ENCODE measurements at places on chromosomes 5 and 9.

GRCh38 chr9:99387431-99387830 lies 165.3 kb downstream of the SEC61B start:
- DNase-seq: no peak

GRCh38 chr9:127979333-127980059 lies 1.3 kb downstream of the EEIG1 start:
- peak; percentile 65 for DNase-seq

DNA sequence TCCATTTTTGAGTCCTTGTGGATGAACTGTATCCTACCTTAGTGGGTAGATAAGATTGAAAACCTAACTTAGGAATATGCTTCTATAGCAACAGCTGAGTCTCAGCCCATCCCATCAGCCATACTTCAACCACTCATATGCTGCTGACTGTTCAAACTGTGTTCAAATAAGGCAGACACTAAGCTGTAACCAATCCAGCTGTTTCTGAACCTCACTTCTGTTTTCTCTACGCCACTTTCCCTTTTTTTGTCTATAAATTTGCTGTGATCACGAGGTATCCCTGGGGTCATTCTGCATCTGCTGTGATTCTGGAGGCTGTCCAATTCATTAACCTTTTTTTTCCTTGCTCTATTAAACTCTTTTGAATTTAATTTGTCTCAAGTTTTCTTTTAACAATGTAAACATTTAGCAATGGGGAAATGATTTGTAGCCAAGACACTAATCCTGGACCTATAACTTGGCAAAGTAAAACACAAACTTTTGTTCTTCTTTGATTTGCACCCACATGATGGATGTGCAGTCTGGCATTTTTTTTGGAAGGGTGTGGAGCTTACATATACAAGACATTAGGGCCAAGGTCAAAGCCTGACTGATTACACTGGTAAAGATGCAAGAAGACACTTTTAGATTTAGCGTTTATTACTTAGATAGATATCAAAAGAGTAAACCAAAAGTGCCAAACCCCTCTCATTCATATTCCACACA lies 14.9 kb upstream of the SCGB3A2 start:
- no peak for DNase-seq

GRCh38 chr9:72065076-72065475 lies 4.7 kb upstream of the C9orf57 start:
- no peak for DNase-seq

- DNase-seq: no peak
These were observed 68.4 kb downstream of the SCAI start for GRCh38 chr9:125074976-125075375.

GRCh38 chr9:104923289-104923688 lies 4.7 kb downstream of the ABCA1 start:
- no peak for DNase-seq

DNA sequence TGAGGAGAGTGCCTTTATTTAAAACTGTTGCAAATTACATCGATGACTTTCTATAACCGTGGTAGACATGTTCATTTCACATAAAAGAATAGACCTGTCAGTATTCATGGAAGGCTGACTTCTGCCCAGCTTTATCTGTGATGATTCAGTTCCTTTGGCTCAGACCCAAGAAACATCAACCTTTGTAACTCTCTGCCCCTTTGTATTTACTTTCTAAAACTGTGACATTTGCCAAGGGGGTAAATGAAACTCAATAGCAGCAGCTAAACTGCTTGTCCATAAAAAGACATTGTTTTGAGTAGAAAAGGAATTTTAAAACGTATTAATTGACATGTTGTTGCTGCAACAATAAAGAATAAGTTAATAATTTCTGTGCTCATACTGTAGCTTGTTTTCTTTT lies 137.8 kb upstream of the ANKH start:
- no peak for DNase-seq

GRCh38 chr9:77166193-77166592 lies 11.1 kb upstream of the VPS13A start:
- no peak for DNase-seq

- no peak for DNase-seq
These were observed 7.9 kb downstream of the SLC6A3 start for GRCh38 chr5:1437226-1437829.

DNA sequence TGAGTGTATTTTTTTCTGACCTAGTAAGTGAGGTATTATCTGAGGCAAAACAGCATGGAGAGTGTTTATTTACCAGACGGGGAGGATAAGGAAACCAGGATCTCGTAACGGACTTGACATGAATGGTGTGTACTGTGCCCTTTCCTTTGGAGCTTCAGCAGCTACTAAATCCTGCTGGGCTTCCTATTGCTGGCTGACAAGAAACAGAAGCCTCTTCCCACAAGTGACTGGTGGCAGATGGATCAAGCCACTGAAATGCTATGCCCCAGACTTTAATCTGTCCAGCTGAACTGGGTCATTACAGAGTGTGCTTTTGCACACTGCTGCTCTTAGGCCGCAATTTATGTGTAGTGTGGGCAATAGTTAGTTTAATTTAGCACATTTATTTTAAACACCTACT lies 162.7 kb upstream of the MRPS30 start:
- DNase-seq: no peak

DNA sequence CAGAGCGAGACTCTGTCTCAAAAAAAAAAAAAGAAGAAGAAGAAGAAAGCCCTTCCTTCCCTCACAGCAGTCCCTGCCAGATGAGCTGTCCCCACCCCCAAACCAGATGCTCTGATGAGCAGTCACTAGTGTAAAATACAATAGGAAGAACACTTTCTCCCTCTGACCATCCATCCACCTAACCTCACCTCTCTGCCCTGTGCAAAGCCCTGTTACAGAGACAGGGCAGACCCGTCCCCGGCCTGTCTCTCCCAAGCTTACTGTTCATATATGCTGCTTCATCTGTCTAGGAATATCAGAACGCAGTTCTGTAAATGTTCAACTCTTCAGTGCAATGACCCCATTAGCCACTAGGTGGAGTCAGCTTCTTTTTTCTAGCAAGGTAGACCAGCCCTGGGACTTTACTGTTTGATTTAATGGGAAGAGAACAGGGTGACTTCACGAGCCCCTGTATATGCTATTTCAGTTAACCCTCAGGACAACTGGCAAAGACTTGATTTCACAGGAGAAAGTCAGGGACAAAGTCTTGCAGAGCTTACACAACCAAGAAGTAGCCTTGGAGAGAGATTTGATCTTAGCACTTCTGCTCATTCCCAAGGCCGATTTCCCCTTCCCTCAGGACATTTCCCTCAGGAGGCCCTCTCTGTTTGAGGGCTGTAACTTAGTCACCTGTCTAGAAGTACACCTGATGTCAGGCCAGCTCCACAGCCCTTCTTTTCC lies 14.9 kb upstream of the FGFR4 start:
- DNase-seq: peak; percentile 65

GRCh38 chr5:135484674-135485086 lies 32.5 kb upstream of the TIFAB start:
- DNase-seq: peak; percentile 74

- no peak for DNase-seq
These were observed 158.5 kb downstream of the RGS3 start for GRCh38 chr9:113621980-113622379.

GRCh38 chr5:60639544-60639943 lies 60.4 kb downstream of the DEPDC1B start:
- DNase-seq: peak; percentile 6

- DNase-seq: no peak
These were observed 135.4 kb upstream of the GNA14 start for GRCh38 chr9:77783518-77783917.

DNA sequence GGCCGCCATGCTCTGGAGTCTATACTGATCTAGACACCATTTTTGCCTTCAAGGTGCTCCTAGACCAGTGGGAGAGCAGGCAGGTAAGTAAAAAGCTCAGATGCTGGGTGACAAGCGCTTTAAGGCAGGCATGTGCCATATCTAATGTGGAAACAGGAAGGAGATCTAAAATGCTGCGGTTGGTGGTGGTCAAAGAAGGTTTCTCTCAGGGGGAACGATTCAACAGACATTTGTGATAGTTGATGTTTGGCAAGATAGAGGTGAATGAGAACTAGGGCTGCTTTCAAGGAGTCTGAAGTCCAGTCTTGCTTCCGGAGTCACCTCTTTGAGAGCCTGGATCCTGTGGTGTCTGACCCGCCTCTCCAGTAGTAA lies 146.2 kb upstream of the KLF4 start:
- no peak for DNase-seq

DNA sequence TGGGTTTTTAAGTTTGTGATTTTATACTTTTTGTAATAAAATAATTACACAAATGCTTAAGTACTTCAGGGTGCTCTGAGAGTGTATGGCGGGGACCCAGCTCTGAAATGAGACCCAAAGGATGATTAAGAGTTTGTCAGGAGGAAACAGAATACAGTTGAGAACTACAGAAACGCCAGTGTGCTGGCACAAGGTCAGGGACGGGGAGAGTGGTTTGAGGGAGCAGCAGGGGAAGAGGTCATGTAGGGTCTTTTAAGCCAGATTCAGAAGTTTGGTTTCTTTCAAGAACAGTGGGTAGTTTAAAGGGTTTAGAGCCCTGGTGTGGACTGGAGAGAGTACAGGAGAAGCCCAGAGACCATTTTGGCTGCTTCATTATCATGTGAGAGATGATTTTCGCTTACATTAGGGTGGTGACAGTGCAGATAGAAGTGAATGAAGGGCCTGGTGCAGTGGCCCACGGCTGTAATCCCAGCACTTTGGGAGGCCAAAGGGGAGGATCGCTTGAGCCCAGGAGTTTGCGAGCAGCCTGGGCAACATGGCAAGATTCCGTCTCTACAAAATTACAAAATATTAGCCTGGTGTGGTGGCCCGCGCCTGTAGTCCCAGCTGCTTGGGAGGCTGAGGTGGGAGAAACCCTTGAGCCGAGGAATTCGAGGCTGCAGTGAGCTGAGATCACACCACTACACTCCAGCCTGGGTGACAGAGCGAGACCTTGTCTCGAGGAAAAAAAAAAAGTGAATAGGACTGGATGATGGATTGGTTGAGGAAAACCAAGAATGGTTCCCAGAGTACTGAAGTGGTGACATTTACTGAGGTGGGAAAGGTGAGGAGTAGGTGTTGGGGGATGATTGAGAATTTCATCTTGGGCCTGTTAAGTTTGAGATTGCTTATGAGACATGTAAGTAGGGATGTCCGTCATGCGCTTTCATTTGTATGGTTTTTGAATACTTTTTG lies 1.4 kb upstream of the ETF1 start:
- peak; percentile 16 for DNase-seq

GRCh38 chr9:133742251-133742650 lies 4.1 kb upstream of the SARDH start:
- no peak for DNase-seq

- peak; percentile 13 for DNase-seq
These were observed 4.5 kb downstream of the RCL1 start for GRCh38 chr9:4796988-4797853.

- DNase-seq: no peak
These were observed 164.6 kb downstream of the CARTPT start for GRCh38 chr5:71883742-71884103.

GRCh38 chr5:175463641-175464040 lies 14.7 kb upstream of the SFXN1 start:
- peak; percentile 9 for DNase-seq

GRCh38 chr5:113378514-113378913 lies 56.3 kb downstream of the TSSK1B start:
- no peak for DNase-seq

DNA sequence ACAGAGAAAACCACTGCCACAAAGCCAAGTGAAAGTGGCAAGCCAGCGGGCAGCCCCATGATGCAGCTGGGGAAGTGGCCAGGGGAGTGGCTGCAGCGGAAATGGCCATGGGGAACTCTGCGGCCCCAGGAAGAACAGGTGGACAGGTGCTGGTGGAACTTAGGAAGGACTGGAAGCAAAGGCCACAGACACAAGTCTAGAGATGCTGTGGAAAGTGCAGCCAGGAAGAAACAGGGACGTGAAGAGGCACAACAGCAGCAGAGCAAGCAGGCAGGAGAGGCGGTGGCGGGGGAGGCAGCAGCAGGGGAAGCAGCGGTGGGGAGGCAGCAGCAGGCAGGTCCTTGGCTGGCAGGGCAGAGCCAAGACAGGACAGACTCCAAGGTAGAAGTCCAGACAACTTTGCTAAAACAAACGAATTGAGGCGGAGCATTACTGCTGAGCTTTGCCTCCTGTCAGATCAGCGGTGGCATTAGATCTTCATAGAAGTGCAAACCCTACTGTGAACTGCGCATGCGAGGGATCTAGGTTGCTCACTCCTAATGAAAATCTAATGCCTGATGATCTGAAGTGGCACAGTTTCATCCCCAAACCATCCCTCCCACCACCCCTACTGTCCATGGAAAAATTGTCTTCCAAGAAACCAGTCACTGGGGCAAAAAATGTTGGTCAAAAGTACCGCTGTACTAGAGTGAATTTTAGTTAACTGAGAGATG lies 11.8 kb downstream of the SURF6 start:
- no peak for DNase-seq

DNA sequence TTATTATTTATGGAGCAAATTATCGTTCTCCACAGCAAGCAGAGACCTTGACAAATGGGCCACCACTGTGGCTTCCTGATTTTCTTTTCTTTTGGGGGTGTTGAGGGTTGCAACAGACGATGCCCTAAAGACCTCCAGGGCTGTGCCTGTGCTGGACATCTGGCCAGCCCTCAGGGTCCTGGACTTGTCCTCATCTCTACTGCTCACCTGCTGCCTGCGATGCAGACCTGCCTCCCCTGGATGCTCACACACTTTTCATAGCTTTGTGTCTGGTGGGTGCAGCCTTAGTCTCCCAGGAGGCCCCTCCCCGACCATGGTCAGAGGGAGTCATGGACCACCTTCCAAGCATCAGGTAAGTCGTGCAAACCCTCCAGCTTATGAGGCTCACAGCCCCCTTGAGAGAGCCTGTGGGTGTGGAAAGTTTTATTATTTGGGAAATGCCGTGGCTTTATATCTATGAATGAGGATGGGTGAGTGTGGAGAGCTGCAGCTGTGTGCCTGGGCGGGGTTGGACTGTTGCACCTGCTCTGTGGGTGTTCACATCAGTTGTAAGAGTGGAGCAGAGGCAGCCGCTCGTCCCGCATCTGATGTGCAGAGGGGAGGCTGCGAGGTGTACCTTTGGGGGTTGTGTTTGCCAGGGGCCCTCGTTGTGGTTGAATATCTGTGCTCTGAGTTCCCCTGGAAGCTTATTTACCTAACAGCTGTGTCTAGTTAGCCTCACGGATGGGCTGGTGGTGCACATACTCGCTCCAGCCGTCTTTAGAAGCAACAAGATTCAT lies 126.3 kb upstream of the IRX4 start:
- DNase-seq: no peak

- DNase-seq: no peak
These were observed 1.0 kb downstream of the MSX2 start for GRCh38 chr5:174725261-174725990.

- peak; percentile 32 for DNase-seq
These were observed 4.8 kb upstream of the PLGRKT start for GRCh38 chr9:5442400-5443011.

DNA sequence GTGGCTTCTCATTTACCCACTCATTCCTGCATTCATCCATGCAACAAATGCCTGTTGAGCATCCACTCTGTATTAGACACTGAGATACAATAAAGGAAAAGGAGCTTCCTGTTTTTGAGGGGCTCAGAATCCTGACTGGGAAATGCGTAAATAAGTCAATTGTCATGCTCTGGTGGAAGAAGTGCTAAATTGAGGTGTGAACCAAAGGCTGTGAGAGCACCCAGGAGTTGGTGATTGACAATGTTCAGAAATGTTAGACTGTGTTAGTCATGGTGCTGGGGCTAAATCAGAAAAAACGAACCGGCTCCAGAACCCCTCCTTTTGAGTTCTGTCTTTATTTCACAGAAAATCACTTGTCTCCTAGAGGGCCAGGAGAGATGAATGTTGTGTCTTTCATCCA lies 558.6 kb upstream of the SGCD start:
- DNase-seq: no peak
